ENCODE measurements at places on chromosomes 2 and 18.
A peak's percentile ranks its signal among the peaks of the same experiment; 100 is the strongest.

DNA sequence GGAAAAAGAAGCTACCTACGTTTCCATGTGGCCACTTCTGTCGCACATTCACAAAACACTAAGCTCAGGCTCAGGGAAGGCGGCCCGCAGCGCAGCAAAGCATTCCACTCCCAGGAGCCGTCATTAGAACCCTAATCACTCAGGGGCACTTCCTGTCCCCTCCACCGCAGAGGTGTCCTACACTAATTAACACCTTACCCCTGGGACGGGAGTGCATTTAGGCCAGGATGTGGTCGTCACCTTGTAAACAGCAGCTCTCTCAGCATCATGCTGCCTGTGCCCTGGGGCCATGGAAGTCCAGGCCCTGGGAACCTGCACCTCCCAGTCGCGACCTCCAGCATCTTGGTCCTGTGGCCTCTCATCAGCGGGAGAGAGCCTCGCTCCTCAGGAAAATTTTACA, 359.8 kb upstream of the SALL3 start:
- no peak for DNase-seq

- no peak for DNase-seq
These were observed 145.2 kb upstream of the SYT4 start for GRCh38 chr18:43422518-43422917.

GRCh38 chr2:238821944-238822670, 25.8 kb upstream of the TWIST2 start:
- no peak for DNase-seq

DNA sequence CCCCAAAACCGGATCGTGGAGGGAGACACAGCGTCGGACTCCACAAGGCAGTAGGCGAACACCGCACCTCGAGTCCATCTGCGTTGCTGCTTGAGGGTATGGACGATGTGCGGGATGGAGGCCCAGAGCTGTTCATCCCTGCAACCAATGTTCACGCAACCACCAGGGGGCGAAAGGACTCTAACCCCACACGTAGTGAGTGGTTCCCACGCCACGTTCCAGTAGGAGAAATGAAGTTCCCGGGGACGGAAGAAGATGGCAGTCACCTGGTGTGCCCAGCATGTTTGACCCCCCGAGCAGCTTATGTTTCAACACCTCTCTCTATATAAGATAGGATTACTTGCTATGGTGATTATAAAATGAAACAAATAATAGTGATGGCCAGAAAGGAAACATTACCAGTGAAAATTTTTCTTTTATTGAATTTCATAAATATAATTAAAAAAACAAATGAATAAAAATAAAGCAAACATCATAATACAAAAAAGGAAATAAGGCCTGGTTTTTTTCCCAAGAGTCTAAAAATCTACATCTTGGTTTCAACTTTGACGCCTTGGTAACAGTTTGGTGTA, 184.3 kb downstream of the SH3BP4 start:
- DNase-seq, result peak; percentile 40

- DNase-seq, result no peak
These were observed 59.4 kb upstream of the HPCAL1 start for GRCh38 chr2:10242998-10243925.

- no peak for DNase-seq
These were observed 88.1 kb upstream of the ATL2 start for GRCh38 chr2:38464971-38465788.

GRCh38 chr2:199946836-199947235, 8.5 kb downstream of the TYW5 start:
- DNase-seq, result no peak

GRCh38 chr2:105731511-105731910, 13.2 kb upstream of the NCK2 start:
- DNase-seq, result no peak

- DNase-seq, result no peak
These were observed 5.6 kb upstream of the RUFY4 start for GRCh38 chr2:218063486-218063885.

- DNase-seq, result no peak
These were observed 41.6 kb upstream of the MAP4K4 start for GRCh38 chr2:101655702-101656422.

GRCh38 chr2:215671691-215672090, 235.8 kb upstream of the FN1 start:
- no peak for DNase-seq

DNA sequence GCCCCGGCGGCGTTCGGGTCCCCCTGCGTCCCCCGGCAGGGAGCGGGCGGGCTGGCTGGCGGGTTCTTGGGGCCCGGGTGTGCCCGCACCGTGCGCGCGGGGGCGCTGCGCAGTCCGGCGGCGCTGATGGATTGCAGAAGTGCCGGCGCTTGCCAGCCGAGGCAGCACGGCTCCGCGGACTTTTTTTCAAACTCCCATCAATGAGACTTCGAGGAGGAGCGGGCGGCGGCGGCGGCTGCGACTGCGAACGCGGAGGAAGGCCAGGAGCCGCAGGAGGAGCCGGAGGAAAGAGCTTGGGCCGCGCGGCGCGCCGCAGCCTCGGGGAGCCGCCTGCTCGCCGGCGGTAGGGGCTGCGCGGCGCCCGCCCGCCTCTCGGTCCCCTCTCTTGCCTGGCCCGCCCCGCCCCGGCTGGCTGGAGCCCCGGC, at the start of gene GLI2:
GLI2 (plus strand) TSS at position 123 of the 425 bp plus-strand sequence. CDS start 61,453 bp downstream, outside the sequence.
- no peak for DNase-seq

- no peak for DNase-seq
These were observed 78.5 kb upstream of the GLS start for GRCh38 chr2:190802129-190802528.

- no peak for DNase-seq
These were observed 50.8 kb downstream of the WIPF1 start for GRCh38 chr2:174546519-174547506.

- no peak for DNase-seq
These were observed 11.1 kb downstream of the SNTG2 start for GRCh38 chr2:961786-962185.

- DNase-seq, result no peak
These were observed 95.3 kb downstream of the SMC6 start for GRCh38 chr2:17658251-17658843.

GRCh38 chr2:81163583-81163982, 859.0 kb upstream of the LRRTM1 start:
- DNase-seq, result no peak

DNA sequence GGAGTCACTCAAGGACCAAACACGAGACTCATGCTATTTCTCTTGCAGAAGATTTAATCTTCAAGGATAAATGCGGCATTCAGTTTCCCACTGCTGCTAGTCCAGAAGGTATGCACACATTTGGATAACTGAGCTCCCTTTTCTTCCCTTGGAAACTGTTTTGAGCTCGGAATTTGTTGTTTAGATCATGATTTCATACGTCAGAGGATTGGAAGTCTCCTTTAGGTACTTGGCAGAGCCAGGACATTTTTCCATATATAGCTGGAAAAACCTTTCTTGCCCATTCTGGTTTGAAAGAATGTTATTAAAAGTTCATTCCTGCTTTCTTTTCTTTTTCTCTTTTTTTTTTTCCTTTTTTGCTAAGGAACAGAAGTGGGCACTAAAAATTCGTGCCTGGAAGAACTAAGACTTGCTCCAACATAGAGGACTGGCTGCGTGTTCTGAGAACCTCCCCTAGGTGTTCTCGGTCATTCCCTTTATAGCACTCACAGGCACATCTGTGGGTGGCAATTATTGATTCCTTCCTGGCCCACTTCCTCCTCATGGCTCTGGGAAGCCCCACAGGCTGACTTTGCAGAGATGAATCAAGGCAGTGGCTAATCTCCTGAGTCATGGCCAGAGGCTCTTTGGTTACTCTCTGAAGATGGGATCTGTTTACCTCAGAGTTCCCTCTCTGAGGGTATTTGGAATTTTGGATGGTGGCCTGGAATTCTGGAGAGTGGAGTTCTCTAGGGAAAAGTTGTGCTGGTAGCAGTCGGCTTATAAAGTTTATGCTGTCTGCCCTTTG, 104.8 kb downstream of the PLCL1 start:
- DNase-seq, result no peak

- no peak for DNase-seq
These were observed 3.3 kb upstream of the ORC2 start for GRCh38 chr2:200966770-200967169.
